ELR (cell line): ENCODE measurements at places on chromosomes 7 and 10.

DNA sequence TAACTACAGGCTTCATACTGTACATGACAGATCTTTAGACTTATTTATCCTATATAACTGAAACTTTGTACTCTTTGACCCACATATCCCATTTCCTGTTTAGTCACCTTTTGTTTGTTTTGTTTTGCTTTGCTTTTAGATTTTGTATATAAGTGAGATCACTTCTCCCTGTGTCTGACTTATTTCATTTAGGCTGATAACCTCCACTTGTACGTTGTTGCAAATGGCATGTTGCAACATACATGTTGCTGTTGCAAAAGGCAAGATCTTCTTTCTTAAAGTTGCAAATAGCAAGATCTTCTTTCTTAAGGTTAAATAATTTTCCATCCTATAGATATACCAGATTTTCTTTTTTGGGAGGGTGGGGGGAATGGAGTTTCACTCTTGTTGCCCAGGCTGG lies 341.5 kb downstream of the OTUD1 start:
- no peak for DNase-seq

DNA sequence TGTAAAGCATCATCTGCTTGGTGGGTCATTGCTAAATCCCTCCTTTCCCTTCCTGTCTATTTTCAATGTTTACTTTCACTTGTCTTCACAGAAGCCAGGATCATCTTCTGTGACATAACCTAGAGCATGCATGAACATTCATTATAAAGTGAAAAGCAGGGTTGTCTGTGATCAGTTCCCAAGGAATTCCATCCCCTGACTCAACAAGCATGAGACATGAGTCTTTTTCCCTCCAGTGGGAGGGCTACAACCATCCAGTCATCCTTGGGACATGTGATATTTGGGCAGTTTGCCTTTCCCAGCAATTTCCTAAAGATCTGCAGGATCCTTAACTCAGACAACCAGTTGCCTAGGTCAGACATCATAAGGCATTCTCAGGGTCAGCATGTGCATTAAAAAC lies 166.3 kb upstream of the TMEM196 start:
- DNase-seq, result peak; percentile 97

- no peak for DNase-seq
Observed at GRCh38 chr7:132979524-132979923, 102.4 kb downstream of the CHCHD3 start.

DNA sequence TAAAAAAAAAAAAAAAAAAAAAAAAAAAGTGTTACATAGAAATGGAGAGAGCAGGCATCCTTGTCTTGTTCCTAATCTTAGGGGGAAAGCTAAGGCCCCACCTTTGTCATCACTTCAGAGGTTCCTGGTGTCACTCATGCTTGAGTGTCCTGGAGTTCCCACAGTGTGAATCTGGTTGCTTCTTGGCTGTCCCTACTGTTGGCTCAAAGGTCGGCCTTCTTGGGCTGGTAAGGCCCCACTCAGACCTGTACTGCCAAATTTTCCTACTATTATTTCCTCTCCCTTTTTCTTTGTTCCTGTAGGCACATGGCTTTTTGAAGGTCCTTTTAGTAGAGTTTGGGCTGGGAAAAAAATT lies 21.5 kb downstream of the OPTN start:
- no peak for DNase-seq

DNA sequence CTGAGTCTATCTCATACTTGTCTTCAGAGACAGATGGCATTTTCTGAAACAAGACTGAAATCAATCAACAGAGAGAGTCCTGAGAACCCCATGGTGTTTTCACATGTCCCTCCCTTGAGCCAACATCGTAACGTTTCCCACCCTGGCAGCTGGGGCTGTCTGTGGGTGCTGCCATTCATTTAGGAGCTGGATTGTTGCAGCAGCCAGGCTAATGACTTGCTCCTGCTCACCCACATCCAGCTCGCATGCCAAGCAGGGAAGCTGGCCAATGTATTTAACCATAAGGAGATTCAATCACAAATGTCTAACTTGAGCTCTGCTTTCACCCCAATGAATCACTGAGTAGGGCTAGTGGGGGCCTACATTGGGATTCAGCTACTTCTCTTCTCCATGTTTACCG lies 146.1 kb downstream of the ADRA2A start:
- DNase-seq, result no peak

GRCh38 chr10:119024882-119025281 lies 4.6 kb upstream of the NANOS1 start:
- DNase-seq, result peak; percentile 49

DNA sequence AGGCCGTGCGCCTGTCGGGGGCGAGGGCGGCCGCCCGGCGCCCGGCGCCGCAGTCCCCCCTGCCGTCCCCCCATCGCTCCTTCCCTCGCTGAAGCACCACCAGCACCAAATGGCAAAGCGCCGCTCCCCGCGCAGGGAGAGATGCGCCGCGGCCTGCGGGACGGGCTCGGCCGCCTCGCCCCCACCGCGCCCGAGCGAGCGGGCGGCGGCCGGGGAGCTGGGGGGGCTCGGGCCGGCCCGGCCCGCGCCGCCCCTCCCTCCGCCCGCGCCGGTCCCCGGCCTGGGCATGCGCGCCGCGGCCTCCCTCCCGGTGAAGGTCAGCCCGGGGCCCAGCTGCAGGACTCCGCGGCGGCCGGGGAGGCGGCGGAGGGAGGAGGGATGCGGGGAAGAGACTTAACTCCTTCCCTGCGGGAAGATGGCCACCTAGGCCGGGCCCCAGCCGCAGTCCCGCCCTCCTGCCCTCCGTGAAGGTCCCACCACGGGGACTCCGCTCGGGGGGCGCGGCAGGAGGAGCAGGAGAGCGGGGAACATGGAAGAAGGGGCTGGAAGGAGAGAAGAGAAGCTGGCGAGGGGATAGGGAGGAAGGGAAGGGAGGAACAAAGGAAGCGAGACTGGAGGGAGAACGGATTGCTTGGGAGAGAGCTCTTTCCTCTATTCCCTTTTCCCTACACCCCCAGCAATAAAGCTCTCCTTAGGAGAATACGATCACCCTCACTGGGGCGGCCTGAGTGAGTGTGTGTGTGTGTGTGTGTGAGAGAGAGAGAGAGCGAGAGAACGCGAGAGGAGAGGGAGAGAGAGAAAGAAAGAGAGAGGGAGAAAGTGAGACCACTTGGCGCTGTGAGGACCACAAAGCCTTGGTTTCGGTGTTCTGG lies 3.4 kb upstream of the SMARCD3 start:
- DNase-seq, result peak; percentile 67

- no peak for DNase-seq
Observed at GRCh38 chr10:11835704-11836103, 12.5 kb downstream of the PROSER2 start.

GRCh38 chr7:16915405-16915804 lies 33.6 kb upstream of the AGR3 start:
- DNase-seq, result peak; percentile 94

- DNase-seq, result no peak
Observed at GRCh38 chr7:106365252-106366005, 80.6 kb upstream of the NAMPT start.

GRCh38 chr7:106593028-106593417 lies 67.9 kb downstream of the CCDC71L start:
- DNase-seq, result no peak

DNA sequence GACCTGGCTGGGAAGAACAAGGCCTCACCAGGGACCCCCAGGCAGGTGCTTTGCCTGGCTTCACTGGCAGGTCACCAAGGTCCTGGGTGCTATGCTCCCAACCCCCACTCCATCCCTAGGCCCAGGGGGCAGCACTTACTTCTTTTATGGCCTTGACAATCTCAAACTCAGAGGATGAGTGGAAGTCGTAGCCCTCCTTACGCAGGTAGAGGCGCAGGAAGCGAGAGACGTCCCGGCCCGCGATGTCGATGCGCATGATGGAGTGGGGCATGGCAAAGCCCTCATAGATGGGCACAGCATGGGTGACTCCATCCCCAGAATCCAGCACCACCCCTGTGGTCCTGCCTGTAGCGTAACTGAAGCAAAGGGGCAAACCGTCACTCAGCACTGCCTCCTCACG lies 18.5 kb downstream of the ACTR1A start:
- no peak for DNase-seq

DNA sequence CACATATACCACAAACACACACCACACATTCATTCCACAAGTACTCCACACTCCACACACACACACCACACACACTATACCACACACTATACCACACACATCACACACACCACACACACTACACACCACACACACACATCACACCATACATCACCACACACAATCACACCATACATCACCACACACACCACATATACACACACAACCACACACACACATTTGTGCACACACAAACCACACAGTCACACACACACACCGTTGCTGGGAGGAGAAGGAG lies 112.8 kb downstream of the PTPN20 start:
- DNase-seq, result no peak

- peak; percentile 42 for DNase-seq
Observed at GRCh38 chr10:86535132-86535882, 13.7 kb upstream of the WAPL start.

DNA sequence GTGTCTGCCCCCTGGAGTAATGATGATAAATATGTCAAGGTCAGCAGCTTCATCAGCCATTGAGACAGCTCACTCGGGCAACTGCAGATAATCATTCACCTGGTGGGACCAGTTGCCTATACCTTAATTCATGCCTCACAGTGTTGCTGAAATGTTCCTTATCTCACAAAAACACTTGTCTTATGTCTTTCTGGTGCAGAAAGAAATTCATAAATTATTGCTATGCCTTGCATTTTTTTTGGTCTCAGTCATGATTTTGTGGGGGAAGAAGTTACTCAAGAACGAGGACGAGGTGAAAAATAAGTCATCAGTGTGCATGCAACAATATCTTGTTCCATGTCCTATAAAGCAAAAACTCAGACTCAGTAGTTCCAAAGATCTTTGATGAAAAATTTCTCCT lies 16.0 kb downstream of the TRIL start:
- DNase-seq, result no peak

DNA sequence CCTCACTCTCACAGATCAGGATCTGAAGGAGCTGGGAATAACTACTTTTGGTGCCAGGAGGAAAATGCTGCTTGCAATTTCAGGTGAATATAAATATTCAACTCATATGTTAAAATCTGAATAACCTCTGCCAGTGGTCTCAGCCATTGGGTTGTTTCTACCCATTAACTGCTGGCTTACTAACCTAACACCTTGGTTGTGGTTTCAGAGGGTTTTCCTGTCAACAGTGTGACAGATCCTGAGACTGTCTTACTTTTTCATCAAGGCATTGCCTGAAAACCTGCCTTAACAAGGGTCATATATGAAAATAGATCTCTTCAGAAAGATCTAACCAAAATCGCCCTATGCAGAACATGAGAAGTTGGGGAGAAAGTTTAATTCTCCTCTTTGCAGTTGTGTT lies 307.7 kb downstream of the BICC1 start:
- no peak for DNase-seq

DNA sequence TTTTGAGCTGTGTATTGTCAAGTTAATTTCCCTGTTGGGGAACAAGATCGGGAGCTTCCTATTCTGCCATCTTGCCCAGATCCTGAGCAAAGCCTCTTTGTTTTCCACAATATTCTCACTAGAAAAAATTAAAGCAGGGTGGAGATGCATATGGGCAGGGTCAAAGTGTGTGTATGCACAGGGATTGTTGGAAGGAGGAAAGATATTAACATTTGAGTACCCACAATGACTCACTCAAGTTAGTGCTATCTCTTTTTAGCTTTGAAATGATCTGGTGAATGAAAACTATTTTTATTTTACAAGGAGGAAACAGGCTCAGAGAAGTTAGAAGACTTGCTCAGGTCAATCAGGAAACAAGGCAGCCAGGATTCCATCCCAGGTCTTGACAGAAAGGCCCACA lies 6.7 kb upstream of the BTBD16 start:
- DNase-seq, result no peak

DNA sequence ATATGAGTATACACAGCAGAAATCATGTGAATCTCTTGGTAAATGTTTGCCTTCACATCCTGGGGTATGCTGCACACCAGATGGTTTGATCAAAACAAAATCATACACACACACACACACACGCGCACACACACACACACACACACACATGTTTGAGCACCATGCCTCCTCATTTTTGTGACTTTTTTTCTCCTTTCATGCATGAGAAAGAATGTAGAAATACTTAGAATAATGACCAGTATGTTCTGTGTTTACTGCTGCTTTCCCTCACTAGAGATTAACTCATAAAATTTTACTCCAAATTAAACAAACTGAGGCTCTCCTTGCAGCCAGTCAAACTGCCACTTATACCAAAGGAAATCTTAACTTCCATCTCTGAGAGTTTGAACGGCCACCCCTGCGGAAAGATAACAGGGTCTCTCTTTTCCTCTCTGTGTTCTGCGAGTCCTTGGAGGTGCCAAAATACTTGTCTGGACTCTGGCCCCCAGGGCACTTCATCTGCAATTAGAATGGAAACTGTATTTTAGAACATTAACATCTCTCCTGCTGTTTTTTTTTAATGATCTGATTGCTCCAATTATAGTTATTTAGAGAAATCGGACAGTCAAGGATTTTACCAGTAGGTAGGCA lies 320.8 kb upstream of the NFE2L3 start:
- DNase-seq, result no peak

- peak; percentile 75 for DNase-seq
Observed at GRCh38 chr10:68406111-68406814, 814 bp downstream of the RUFY2 start.

GRCh38 chr10:114243661-114244060 lies 4.6 kb downstream of the VWA2 start:
- no peak for DNase-seq
